ENCODE measurements at places on chromosomes 4 and X.

GRCh38 chrX:23851544-23851943 is 56.2 kb downstream of the APOO start:
- no peak for DNase-seq

DNA sequence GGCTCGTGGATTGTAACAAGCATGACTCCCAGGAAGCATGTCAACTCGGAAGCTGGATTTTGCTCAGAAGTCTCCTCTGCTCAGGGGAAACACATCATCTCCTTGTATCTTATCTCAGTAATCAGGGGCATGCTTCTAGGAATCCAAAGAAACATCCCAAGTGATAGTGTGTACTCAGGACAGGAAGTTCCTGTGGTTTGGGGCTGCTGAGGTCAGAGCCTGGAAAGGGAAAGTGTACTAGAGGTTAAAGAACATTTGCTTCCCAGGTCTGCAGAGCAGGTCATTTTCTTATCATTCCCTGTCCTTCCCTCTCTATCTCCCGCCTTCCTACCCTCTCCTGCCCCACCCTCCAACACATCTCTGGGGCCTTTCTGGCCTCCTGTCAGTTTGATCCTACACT is 38.8 kb downstream of the SLC34A2 start:
- DNase-seq, result no peak

GRCh38 chr4:26525771-26526150 is 35.5 kb upstream of the CCKAR start:
- no peak for DNase-seq

DNA sequence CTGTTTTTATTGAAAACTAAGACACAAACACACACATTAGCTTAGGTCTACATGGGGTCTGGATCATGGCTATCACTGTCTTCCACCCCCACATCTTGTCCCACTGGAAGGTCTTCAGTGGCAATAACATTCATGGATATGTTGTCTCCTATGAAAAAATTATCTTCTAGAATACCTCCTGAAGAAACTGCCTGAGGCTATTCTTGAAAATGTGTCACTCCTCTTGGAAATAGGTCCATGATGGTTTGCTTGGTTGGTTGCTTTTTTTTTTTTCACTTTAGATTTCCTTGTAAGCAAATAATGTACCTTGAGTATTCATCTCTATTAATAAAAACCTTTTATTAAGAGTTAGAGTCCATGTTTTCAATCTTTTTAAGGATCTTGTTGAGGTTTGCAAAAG is 195.3 kb upstream of the PDE5A start:
- DNase-seq, result no peak

GRCh38 chr4:31054295-31054694 is 334.1 kb downstream of the PCDH7 start:
- DNase-seq, result no peak

DNA sequence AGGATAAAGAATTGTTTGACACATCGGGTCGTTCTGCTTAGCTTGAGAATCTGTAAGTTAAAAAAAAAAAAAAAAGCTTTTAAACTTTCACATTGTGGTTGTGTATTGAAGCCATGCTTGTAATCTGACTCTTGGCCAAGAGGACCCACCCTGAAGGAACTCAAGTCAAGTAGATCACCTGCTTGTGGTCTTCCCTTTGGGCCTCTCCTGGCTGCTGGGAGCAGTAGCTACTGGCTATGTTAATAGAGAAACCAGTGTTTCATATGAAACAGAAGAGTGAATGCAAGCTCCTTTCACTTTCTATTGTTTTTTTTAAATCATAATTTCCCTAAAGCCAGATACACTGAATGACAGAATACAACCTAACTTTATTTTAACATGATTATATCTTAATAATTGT is 402.4 kb upstream of the NDST4 start:
- DNase-seq, result no peak

- DNase-seq, result no peak
Measured at GRCh38 chrX:72045552-72046277, 86.0 kb downstream of the RTL5 start.

DNA sequence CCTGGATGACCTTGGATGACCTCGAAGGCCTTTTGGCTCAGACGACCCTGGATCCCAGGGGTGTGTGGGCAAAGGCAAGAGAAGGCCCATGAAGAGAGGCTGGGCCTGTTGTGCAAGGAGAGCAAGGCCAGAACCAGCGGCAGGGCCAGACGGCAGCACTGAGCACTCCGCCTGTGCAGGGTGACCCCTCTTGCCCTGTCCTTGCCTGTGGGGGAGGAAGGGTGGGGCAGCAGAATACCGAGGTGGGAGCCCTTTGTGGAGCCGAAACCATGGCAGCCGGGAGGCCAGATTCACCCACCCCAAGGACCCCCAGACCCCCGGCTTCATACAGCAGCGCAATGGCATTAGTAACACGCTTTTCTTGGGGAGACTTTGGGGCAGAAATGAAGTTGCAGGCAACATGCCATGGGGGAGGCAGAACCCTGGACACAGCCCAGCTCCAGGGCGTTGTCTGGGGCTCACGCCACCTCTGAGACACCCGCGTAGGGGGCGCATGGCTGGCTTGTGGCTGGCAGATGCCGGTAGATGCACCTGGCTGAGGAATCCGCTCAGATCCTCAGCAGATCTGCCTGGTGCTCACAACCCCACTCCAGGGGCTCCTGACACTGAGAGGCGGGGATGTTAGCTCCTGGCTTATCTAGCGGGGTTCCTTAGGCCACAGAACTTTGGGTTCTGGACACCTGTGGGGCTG is 114.5 kb downstream of the FAM53A start:
- no peak for DNase-seq

DNA sequence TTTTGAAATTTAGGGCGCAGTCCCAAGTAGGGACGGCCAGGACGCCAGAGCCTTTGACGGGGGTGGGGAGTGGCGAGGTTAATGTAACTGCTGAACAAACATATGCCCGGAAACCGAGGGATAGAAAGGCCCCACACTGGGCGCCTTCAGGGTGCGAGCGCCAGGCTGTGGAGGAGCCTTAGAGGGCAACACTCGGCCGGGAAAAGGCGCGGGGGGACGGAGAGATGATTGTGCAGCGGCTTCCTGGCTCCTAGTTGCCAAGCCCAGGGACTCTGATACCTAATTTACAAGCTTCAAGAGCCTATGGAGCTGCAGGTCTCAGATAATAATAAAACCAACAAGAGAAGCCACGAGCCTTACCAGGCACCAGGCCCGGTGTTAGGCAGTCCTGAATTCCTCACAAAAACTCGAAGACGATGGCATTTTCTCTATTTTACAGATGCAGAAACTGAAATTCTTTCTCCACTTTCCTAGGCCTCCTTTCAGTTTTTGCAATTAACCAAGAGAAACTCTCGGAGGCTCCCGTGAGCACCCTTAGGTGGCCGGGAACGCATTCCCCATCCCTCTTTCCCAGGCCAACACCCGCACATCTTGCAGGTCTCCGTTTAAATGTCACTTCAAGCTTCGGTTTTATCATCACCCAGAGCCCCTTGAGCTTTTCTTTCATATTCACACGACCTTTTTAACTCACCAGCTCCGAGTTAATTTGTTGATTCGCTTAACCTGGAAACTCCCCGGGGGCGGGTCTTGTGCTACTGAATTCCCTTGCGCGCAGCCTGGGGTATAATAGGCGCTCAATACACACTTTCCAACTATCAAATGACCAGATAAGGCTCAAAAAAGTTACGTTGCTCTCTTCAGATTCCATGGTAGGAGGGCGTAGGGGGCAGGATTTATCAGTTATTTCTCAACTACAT is 6.4 kb upstream of the GSX2 start:
- DNase-seq, result no peak

DNA sequence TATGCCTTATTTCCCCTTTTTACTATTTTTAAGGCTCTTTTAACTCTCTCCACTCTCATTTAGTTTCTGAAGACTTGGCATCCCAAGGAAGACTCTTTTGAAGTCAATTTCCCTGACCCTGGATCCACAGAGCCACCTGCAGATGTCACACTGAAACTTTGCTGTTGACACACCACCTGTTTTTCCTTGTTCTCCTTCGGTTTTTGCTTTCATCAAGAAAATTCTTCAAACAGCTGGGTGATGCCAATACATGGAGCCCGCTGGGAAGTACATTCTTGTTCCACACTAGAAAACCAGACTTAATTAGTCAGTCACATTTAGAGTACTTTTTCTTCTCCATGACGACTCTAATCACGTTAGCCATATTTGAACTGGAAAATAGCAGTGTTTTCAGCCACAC is 293.9 kb downstream of the PDGFC start:
- no peak for DNase-seq

- DNase-seq, result no peak
Measured at GRCh38 chr4:37765741-37766140, 60.7 kb upstream of the PGM2 start.

DNA sequence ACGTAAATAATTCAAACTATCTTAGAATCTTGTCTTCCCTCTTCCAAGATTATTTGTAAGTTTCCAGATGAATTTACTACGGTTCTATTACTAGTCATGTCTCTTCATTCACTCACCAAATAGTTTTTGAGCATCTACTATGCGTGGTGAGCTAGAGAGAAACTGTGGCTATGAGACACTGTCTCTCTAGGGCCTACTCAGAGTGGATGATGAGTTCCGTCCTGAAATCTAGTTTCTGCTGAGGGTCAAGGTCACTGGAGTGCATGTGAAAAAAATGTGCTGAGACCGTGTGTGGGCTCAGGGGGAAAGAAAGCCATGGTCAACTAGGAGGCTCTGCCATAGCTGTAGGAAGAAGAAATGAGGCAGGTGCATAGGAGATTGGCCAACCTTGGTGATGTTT is 320.2 kb upstream of the GATB start:
- no peak for DNase-seq

DNA sequence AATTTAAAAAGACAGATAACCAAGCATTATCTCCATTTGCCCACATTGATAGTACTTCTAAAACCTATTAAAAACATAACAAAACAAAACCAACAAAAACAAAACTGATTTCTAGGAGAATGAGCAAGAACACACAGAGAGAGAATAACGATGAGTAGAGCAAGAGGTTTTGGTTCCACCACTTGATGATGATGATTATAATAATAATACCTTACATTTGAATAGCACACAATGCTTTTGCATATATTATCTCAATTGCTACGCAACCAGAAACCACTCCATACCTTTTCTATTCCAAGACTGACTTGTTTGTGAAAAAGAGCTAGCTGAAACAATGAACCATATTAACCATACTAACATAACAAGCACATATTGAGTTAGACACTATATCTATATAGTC is 1090.9 kb downstream of the SH3BGRL start:
- DNase-seq, result no peak

DNA sequence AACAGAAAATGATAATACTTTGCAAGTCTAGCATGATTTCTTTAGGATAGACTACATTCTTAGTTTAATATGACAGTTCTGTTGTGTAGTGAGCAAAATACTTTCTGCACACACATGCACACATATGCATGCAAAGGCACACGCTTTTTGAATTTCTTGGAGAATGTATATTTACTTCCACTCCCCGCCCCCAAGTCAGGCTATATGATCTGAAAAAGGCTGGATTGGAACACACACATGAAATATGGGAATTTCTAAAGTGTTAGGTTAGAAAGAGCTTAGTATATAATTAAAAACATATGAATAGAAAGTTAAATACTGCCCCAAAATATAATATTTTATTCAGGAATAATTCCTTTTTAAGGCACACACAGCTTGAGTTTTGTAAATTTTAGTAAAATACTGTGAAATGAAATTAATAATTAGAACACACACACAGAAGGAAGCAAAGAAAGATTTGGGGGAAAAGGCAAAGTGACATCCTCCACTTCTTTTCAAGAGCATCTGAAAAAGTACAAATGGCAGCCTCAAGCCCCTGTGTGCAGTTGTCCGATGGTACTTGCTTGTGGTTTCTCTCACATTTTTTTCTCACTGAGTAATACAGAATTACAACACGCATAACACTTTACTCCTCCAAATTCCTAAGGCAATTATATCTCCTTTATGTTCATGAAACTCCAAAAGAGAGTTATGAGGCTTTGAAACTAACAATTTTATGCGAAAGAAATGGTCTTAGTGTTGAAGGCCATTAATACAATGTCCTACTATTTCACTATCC is 228.9 kb upstream of the ETNPPL start:
- DNase-seq, result no peak

GRCh38 chr4:101475246-101475645 is 127.9 kb upstream of the PPP3CA start:
- no peak for DNase-seq

DNA sequence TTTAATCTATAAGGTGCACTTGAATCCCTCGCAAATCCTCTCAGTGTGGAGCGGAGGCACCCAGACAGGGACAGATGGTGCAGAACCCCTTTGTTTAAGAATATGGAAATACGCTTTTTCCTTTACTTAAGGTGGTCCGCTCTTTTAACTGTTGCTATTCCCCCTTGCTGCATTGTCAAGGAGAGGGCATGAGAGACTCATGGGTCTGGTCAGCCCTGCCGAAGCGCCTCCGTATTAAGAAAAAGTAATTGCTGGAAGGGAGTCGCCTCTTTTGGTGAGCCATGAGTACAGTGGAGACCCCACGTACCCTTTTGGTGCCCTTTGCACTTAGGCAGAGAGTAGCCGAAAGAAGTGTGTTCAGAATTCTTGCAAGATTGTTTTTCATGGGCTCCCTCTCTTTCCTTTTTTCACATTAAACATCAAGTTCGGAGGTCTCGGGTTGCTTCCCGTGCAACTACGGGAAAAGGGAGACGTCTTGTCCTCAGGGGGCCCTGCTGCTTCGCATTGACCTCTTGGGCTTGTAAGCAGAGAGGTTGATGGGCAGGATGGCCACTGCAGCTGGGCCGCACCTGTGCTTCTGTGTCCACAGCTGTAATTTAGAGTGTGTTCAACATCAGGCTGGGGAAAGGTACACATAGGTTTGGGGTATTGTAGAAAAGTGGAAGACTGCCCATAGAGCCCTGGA is 109.6 kb downstream of the SPRY1 start:
- DNase-seq, result no peak

DNA sequence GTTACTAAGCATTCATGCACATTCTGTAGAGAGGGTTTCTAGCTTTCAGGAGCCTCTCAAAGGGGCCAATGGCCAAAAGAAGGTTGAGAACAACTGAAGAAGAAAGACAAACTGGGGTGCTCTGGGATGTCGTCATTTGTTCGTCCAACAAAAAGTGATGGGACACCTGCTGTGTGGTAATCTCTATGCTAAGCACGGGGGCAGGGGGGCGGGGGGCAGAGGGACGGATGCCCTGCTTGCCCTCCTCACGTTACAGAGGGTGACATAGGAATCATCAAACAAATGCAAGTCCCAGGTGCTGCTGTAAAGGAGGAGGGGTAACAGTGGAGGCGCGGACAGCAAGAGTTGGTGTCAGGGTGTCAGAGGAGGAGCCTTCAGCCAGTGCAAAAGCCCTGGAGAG is 12.8 kb upstream of the CRMP1 start:
- no peak for DNase-seq

DNA sequence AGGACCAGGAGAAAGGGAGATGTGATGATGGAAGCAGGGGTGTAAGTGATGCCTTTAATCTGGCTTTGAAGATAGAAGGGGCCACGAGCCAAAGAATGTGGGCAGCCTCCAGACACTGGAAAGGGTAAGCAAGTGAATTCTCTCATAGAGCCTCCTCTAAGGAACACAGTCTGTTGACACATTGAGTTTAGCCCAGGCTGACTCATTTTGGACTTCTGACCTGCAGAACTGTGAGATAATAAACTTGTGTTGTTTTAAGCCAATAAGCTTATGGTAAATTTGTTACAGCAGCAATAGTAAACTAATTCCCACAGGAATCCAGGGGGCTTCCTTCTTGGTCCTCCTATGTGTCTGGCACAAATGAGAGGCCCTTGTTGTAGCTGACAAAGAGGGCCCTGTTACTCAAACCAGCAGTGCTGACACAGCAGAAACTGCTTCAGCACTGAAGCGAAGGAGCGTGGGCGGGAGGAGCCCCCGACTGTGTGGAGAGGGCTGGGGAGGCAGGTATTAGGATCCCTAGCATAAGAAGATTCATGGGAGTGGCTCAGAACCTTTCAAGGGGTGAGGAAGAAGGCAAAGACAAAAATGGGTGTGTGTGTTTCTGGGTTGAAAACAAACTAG is 268.7 kb downstream of the NR3C2 start:
- DNase-seq, result no peak
